Airway epithelial cell (primary cell): ENCODE measurements at places on chromosomes 4 and X. TPM values are rescaled to one million over a fixed set of nuclear protein-coding genes. Genes with fewer than 3 reads are reported as not detected.

Gene ITGB1BP2
- total RNA-seq = 0.37 and 0.78 TPM in 2 replicates

Gene MAP3K15
- total RNA-seq = not detected in 2 replicates

Gene RBMXL3
- total RNA-seq = not detected in 2 replicates

Gene SPATA18
- 3.5 and 6.2 TPM in 2 replicates for total RNA-seq

Gene DUSP9
- total RNA-seq = 5.4 and 5.9 TPM in 2 replicates

Gene SH3D19
- 29.1 and 39.3 TPM in 2 replicates for total RNA-seq

Gene PCDH19
- total RNA-seq = 0.05 and 0.07 TPM in 2 replicates

Gene AMER1
- 2.2 and 2.8 TPM in 2 replicates for total RNA-seq
